ENCODE measurements at places on chromosomes 5 and 9.

GRCh38 chr9:34656992-34657391 is 5.0 kb downstream of the IL11RA start:
- no peak for DNase-seq

DNA sequence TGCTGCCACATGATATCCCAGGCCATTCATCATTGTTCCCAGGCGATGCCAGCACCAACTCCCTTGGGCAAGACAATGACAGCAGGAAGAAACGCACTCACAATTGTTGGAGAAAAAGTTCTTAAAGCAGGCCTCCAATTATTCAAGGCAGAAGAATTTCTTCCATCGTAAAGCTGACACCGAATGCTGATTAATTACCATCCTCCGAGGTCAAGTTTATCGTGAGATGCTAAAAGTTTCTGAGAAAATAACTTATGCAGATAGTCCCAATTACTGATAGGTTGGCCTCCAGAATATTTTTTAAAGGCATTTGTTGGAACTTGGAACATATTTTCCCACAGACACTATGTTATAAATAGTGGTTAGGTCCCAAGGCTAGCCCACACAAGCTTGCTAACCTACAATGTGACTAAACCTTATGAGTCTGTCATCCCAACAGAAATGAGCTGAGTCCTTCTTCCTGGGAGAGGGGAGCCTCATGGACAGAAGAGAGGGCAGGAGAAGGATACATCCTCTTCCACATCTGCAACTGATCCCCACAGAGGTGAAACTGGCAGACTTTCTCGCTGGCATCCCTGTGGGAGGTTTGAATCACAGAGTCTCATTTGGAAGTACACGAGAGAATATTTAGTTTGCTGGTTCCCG is 202.4 kb upstream of the TBC1D2 start:
- DNase-seq = no peak

DNA sequence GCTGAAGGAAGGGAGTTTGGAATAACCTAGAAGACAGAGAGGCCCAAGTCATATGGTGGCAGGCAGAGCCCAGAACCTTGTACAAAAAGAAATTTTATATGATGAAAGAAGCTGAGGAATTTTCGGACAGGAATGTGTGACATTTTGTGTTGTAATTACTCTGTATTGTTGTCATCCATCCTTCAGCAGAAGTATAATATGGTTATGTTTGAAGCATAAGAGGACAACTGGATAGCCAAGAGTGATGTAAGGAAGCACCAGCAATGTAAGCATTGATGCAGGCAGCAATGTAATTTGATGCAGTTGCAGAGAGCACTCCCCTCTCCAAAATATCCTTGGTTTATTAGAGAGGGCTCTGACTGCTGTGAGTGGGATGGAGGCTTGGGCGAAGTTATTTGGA is 19.1 kb upstream of the SNX2 start:
- no peak for DNase-seq

- peak; percentile 28 for DNase-seq
These were observed 1.3 kb upstream of the IQGAP2 start for GRCh38 chr5:76401801-76402250.

DNA sequence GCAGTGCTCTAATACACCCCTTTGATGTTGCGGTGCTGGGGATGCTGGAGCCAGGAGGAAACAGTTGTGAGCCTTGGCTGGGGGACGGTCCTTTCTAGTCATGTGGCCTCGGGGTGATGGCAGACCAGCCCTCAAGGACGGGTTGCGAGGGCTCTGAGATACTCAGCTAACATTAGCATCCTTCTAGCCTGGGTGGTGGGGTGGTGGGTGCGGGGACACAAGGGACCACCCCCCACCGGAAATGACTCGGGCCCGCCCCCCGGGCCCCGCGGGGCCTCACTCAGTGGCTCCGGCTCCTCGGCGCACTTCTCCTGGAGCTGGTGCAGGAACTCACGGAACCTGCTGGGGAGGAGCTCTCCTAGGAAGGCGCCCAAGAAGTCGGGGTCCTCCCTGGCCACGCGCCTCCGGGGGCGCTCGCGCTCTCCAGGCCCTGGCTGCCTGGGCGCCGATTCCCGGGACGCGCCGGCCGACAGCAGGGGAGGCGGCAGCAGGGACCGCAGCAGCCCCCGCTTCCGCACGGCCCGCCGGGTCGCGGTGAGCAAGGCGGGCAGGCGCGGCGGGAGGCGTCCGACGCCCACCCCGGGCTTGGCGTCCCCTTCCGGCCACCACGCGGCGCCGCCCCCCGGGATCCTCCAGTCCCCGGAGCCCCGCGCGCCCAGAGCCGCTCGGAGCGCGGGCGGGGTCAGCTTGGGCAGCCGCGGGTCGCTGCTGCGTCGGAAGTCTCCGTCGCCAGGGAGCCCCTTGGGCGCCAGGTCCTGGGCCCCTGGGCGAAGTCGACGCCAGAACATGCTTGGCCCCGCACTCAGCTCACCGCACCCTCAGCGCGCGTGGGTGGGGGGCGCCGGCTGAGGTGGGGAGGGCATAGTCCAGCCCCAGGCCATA is 873 bp downstream of the C9orf50 start:
- no peak for DNase-seq

DNA sequence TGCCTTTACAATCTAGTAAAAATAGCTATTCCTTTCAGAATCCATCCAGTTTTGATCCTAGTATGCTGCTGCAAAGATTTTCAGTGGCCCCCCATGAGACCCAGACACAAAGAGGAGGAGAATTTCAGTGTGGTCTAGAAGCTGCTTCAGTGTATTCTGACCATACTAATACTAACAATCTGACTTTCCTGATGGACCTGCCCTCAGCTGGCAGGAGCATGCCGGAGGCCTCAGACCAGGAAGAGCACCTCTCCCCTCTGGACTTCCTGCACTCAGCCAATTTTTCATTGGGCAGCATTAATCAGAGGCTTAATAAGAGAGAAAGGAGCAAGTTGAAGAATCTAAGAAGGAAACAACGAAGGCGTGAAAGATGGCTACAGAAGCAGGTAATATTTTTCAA is 48.5 kb downstream of the RNF180 start:
- no peak for DNase-seq

Data from CD4-positive, alpha-beta T cell treated with Interleukin-10 for 1 hour (primary cell).